ENCODE measurements at places on chromosomes 2 and 18.

DNA sequence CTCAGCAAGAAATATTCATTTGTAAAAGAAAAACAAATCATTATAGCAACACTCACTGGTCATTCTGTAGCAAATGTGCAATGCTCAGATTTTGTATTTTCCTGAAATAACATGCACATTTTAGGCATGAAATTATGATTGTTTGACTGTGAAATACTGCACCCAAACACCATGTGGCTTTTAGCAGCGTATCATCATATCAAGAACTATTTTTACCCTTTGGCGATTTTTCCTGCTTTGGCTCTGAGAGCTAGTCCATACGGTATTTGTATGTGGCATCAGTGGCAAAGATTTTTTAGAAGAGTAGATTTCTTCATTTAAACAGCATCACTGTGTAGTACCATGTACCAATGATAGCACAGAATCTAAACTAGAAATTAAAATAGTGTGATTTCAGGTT, 493.1 kb downstream of the NR4A2 start:
- DNase-seq = no peak

DNA sequence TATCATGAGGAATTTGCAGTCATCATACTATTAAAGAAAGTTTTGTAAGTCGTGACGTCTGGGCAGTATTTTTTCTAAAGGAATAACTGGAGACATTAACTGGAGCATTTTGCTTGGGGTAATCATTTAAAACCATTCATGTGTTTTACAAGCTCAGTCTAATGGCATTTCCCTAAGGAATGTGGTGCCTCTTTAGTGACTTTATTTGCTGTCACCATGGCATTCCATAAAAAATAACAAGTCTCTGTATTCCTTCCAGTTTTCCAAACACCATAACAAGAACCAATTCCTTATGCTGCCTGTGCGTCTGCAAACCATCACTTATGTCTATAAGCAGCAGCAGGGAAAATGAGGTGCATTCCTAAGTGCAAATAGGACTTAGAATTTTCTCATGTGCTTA, 82.8 kb downstream of the EPB41L3 start:
- no peak for DNase-seq

DNA sequence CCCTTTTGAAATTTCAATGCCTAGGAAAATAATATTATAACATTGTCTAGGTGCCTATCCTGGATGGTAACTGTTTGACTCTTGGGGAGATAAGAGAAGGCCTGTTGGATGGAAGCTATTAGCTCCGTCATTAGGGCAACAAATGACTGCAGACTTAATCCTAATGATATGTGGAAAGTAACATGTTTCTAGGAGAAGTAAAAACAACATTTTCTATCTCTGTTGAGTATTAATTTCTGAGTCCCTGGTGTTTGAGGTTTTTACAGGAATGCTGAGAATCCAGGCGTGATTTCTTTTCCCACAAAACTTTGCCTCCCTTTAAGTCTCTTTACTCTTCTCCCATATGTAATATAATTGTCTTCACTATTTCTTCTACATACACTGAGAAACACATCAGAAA, 159.1 kb downstream of the GALNT1 start:
- no peak for DNase-seq

GRCh38 chr2:73142937-73143336, 30.2 kb upstream of the RAB11FIP5 start:
- no peak for DNase-seq

GRCh38 chr2:192139813-192140212, 54.9 kb downstream of the TMEFF2 start:
- no peak for DNase-seq

- DNase-seq = no peak
Measured at GRCh38 chr2:86706220-86706619, 13.9 kb upstream of the RMND5A start.

DNA sequence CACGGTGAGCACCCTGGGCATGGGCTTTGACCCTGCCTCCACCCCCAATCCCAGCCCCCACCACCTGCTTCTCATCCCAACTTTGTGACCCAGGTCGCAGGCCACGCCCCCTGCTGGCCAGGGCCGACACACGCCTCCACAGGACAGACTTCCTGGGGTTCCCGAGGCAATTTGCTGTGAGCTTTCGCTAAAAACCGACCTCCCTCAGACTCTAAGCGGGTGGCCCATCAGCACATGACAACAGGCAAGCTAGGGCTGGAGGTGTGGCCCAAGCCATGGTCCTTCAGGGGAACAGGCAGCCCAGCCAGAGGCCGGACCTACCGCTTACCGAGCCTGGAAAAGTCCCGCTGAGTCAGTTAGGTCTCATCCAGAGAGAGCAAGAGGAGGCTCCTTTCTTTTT, 31.9 kb downstream of the C1QL2 start:
- no peak for DNase-seq

- no peak for DNase-seq
Measured at GRCh38 chr2:529424-529823, 147.8 kb downstream of the TMEM18 start.

- no peak for DNase-seq
Measured at GRCh38 chr2:130313812-130314334, 28.8 kb upstream of the IMP4 start.

DNA sequence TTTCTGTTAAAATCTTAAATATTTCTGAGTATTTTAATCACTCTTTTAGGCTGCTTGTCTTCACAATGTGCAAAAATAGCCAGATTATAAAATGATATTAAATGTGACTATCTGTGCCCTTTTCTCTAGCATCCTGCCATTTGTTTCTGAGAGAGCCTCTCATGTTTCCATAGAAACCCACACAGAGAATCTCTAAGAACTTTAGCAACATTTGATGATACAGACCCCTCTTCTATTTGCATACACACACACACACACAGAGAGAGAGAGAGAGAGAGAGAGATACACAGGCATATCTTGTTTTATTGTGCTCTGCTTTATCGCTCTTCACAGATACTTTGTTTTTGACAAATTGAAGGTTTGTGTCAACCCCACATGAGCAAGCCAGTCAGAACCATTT, 134.5 kb upstream of the DDX18 start:
- DNase-seq = no peak

- DNase-seq = no peak
Measured at GRCh38 chr2:127887776-127888130, 2.0 kb upstream of the AMMECR1L start.

DNA sequence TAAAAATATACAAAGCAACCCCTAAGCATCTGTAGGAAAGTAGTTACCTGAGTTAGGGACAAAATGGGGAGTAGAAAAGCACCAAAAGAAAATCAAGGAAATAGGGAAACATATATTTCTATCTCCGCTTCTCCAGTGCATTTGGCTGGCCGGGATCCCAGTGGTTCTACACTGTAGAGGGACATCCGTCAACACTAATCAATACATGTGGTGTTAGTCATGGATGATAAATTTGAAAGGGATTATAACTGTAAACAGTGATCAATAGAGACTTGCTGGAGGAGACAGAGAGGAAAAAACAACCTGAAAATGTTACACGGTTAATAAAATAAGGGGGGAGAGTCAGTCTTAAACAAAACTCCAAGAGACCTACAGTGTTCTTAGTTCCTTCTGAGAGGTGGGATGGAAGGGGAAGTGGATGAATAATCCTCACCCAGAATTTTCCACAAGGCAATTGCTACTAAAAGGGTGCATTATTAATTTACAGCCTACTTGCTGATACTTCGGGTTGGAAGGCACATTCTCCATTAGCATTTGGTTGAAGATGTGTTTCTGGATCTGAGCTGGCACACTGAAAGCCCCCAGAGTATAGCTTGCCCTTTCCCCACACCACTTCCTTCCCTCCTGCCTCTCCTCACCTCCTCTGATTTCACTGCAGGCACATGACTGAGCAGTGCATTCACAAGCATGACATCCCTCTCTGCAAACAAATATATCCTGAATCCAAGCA, 530.0 kb downstream of the BCL11A start:
- DNase-seq = no peak

GRCh38 chr2:105592288-105592687, 152.4 kb upstream of the NCK2 start:
- DNase-seq = no peak

- no peak for DNase-seq
Measured at GRCh38 chr2:46645681-46646162, 166.4 kb downstream of the TMEM247 start.

DNA sequence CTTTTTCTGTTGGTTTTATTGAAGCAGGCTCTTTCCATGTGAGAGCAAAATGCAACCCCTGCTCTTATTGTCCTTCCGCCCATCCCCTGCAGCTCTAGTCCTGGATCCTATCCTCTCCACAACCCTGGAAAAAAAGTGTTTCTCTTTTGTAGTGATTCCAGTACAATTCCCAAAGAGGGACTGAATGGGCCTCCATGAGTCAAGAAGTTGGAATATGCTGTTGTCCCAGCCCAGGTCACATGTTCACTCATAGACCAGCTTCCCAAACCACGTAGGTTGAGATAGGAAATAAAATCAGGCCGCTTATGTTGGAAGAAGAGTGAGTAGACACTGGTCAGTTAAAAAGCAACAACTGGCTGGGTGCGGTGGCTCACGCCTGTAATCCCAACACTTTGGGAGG, 39.4 kb downstream of the CPO start:
- no peak for DNase-seq

- DNase-seq = no peak
Measured at GRCh38 chr2:63064661-63065060, 14.0 kb downstream of the OTX1 start.

DNA sequence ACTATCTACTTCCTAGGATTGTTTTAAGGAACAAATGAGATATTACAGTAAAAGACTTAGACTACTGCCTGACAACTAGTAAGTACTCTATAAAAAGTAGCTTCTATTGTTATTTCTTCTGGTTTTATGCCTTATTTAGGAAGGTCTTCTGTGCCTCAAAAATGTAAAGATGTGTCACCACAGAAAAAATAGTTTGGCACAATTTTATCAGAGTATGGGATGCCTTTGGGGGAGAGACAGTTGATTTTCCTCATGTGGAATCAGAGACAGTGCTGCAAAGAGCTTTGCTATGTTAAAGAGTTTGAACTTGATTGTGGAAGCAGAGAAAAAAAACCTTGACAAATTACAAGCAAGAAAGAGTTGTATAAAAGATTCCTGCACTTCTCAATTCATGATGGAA, 98.4 kb downstream of the EHBP1 start:
- DNase-seq = no peak

- DNase-seq = no peak
Measured at GRCh38 chr2:120305296-120305695, 40.6 kb upstream of the INHBB start.

DNA sequence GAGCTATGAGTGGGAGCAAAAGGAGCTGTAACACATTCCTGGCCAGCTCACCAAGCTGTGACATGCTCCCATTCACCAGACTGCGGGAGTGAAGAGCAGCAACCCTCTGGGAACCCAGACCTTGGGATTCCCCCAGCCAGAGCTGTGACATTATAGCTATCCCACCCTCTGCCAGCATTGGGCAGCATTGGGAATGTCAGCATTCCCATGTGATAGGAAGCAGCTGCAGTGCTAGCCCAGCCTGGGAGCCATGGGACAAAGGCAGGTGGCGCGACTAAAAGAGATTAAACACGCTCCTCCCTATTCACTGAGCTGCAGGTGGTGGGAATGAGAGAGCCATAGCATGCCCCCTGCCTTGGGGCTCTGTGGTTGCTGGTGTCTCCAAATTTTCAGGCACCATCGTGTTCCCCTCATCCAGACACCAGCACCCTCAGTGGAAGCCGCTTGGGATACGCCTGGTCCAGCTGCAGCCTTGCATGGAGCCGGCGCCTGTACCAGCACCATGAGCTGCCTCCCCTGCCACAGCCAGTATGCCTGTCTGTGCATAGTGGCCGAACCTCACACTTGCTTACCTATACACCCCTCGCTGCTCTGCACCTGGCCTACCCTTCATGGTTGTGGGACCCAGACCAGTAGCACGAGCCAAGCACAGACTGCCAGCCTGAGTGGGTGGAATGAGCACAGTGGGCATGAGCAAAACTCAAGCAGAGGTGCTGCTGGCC, 695.6 kb upstream of the GCFC2 start:
- DNase-seq = no peak

GRCh38 chr2:55966401-55967118, 43.0 kb upstream of the EFEMP1 start:
- no peak for DNase-seq

DNA sequence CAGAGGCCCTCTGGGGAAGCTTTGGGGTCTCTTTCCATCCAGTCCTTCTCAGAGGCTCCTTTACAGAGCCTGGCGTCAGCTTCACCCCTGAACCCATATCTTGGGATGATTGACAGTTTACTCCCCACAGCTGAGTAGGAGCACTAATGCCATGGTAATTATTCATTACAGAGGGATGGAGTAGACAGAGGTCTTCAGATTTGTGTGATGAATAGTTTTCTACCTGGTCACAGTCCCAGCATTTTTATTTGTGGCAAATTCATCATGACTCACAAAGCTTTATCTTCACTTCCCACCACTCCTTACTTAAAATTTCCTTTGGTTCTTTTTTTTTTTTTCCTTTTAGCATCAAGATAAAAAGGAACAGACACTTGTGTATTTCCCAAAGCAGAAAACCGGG, 104.2 kb downstream of the CCDC85A start:
- DNase-seq = no peak

- DNase-seq = no peak
Measured at GRCh38 chr18:43108882-43109281, 6.6 kb downstream of the RIT2 start.

- no peak for DNase-seq
Measured at GRCh38 chr2:16266571-16266970, 326.2 kb downstream of the MYCN start.

DNA sequence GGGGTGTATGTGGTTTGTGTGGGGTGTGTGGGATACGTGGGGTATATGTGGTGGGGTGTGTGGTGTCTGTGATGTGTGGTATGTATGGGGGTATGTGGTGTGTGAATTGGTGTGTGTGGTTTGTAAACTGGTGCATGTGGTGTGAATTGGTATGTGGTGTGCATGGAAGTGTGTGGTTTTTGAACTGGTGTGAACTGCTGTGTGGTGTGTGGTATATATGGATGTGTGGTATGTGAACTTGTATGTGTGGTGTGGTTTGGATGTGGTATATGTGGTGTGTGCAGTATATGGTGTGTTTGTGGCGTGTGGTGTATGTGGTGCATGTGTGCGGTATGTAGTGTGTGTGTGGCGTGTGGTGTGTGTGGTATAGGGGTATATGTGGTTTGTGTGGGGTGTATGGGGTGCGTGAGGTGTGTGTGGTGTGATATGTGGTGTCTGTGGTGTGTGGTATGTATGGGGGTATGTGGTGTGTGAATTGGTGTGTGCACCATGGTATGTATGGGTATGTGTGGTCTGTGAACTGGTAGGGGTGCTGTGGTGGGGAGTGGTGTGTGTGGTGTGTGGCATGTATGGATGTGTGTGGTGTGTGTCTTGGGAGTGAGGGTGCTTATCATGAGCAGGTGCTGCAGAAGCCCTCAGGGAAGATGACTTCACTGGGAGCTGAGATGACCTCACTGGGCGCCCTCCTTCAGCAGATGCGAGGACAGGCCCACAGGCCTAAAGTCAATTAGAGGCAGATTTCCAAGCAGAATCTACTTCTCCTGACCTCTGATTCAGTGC, 209.6 kb upstream of the TNP1 start:
- DNase-seq = no peak

GRCh38 chr2:52779446-52779845, 988.2 kb upstream of the CHAC2 start:
- DNase-seq = no peak

GRCh38 chr2:112724591-112725525, 4.0 kb downstream of the NT5DC4 start:
- DNase-seq = no peak
